ENCODE measurements at places on chromosomes 5 and 9.

GRCh38 chr9:76218117-76218885, 175.9 kb downstream of the RFK start:
- DNase-seq, result no peak

GRCh38 chr9:136403915-136404800, 4.2 kb upstream of the SNAPC4 start:
- no peak for DNase-seq

DNA sequence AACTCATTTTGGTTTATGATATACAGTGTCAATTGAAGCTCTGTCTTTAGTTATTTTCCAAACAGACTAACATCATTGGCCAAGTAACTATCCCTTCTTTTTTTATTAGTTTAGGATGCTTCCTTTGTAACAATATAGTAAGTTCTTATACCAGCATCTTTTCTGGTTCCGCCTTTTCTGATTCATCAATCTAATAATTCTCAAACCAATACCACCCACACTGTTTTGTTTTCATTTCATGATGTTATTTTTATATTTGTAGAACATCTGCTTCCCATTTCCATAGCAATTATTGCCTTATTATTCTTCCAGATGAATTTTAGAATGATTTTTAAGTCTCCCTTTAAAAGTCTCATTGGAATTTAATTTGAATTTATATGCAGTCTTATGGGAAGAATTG, 218.1 kb downstream of the RFK start:
- DNase-seq, result no peak

GRCh38 chr9:100111235-100111634, 12.2 kb downstream of the INVS start:
- peak; percentile 23 for DNase-seq

DNA sequence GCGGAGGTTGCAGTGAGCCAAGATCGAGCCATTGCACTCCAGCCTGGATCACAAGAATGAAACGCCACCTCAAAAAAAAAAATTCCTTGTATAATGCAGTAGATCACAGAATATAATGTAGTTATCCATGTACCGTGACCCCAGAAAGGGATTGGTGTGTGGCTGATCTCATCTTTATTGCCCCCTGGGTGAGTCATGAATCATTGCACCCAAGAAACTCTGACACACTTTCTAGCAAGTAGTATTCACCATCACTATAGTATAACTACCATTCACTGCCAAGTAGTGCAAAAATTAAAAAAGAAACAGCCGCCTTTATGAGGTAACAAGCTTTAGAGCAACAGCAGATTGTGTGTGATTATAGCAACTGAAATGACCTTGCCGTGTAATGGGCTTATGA, 23.7 kb upstream of the ANKH start:
- no peak for DNase-seq

- DNase-seq, result no peak
Observed at GRCh38 chr9:126684965-126685465, 71.3 kb downstream of the LMX1B start.

DNA sequence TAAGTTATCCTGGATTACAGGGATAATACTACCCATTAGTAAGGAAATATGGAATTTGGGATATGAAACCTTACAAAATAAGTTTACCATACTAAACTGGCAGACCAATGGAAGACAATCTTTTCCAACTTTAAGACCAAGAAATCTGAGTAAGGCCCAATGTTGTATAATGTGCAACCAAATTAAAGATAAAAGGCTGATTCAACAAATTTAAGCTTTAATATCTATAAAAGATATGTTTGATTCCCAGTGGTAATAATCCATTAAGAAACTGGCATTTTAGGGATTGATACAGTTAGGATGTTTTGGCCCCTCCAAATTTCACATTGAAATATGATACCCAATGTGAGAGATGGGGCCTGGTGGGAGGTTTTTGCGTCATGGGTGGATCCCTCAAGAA, 66.6 kb downstream of the DROSHA start:
- no peak for DNase-seq

DNA sequence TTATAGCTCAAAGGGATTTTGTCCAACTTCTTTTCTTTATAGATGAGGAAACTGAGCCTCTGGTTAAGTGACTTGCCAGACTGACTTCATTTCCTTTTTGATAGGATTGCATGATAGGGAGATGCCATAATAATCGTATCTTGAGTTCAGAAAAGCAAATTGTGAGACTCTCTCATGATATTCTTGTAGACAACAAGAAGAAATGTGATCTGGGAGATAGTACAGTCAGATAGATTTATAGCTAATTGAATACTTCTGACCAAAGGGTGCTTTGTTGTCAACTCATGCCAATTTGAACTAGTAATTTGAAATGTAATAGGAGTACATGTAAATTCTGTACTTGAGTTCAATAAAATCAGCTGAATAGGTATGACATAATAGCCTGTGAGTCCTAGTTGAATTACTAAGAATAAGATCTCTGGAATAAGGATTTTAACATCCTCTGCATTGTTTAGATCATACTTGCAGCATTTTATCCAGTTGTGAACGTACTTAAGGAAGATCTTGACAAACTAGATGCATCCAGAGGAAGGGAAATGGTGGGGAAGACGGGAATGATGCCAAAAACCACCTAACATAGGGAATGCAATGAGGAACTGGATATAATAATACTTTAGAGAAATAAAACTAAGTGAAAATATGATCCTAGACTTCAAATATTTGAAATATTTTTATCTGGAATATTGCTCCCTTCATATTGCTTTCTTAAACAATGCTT, 25.5 kb downstream of the CWC27 start:
- no peak for DNase-seq

Measured in NCI-H1105 treated with DMSO at 0.1 percent for 48 hours (cell line).